ENCODE measurements at places on chromosomes 3 and 15. TPM values are rescaled to one million over a fixed set of nuclear protein-coding genes. Genes with fewer than 3 reads are reported as not detected.

GRCh38 chr15:45670511-45670910 lies 35.7 kb downstream of the SQOR start:
- no peak for DNase-seq

The KLHL40 gene
- not detected for total RNA-seq

DNA sequence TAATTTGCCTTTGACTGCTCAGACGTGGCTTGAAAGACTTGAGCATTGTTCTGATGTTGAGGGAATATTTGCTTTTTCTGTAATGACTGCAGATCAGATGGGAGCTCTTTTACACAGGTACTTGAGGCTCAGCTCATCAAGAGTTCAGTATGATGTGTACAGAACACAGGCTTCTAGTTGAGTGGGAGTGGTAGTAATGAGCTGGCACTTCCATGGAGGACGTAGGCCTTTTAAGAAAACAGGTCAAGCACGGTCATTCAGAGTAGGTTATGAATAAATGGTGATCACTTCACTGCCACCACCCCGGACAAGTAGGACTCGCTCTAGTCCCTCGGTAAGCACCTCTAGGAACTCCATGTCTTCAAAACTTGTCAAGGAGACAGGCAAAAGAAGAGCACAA lies 8.8 kb downstream of the EMC4 start:
- DNase-seq = no peak

The CA12 gene
- total RNA-seq = 25.1 TPM

GRCh38 chr15:60471314-60471713 lies 7.6 kb downstream of the ICE2 start:
- DNase-seq = no peak

DNA sequence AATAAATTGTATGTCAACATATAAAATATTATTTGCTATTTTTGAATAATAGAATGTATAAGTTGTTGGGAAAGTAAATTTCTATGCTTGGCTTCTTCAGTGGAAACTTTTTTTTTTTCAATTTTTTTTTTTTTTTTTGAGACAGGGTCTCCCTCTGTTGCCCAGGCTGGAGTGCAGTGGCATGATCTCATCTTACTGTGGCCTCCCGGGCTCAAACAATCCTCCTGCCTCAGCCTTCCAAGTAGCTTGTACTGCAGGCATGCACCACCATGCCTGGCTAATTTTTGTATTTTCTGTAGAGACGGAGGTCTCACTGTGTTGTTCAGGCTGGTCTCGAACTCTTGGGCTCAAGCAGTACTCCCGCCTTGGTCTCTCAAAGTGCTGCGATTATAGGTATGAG lies 16.8 kb downstream of the MBNL1 start:
- DNase-seq = no peak

DNA sequence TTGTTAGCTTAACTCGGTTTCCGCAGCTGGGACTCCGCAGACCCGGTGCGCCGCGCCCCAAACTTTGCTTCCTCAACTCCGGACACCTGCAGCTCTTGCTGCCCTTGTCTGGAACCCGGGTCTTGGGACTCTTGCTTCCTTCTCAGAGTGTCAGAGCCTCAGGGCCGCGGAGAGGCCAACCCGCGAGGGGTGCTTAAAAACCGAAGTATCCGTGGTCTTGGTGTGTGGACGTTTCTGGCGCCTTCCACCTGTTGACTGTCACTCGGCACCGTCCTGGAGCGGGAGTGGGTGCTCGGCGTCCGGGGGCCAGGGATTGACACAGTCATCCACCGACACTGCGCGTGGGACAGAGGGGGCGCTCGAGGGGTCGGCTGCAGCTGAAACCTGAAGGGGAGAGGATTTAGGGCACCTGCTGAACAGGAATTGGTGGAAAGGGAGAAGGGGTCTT lies 386 bp downstream of the SQOR start:
- no peak for DNase-seq

DNA sequence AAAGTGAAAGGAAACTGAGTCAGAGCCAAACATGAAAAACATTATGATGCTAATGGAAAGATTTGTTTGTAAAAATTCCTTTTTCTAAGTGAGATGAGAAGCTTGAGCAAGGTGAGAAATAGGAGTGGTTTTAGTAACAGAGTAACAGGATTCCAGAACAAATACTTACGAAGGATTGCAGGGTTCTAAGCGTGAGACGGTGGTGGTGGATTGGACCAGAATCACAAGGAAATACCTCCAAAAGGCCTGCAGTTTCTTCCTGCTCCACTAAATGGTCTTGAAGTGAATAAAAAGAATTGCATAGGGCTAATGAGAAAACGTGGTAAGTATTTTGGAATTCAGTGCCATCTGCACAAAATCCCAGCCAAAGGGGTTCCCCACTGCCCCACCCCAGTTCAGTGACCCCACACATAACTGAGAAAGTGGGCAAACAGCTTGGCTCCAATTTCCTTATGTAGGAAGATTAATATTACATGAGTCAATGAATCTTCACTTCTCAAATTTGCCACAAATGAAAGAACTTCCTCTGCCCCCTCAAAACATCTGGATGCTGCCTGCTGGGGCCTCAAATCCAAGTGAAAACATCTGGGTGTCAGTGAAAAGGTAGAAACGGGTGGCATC lies 283.8 kb upstream of the NR2F2 start:
- no peak for DNase-seq

GRCh38 chr15:74253211-74253921 lies 17.2 kb downstream of the CCDC33 start:
- no peak for DNase-seq

DNA sequence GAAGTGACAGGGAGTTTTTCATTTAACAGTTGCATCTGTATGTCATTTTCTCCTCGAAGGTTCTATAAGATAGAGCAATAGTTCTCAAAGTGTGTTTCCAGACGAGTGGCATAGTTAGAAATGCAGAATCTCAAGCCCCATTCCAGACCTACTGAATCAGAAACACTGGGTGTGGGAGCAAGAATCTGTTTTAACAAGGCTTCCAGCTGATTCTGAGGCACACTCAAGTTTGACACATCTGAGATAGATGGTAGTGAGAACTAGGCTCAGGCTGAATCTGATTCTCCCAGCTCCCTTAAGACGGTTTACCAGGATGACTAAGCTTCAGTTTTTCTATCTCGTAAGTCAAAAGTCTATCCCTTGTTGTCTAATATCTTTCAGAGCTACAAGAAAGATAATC lies 159.8 kb upstream of the NUDT16 start:
- no peak for DNase-seq

DNA sequence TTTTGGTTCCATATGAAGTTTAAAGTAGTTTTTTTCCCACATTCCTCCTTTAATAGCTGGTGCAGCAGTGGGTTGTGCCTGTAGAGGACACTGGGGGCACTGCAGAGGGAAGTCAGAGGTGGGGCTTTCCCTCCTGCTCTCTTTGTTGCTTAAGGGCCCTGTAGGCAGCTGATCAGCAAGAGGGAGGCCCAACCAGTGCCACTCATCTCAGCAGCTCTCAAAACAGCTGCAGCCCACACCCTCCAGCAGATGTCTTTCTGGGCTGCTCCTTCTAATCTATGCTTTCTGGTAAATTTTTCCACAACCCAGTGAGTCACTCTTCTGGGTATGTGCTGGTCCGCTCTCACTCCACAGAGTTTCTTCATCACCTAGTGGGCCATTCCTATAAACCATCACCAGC lies 263.8 kb downstream of the FEZF2 start:
- DNase-seq = no peak

The MTFMT gene
- 19.7 TPM for total RNA-seq

DNA sequence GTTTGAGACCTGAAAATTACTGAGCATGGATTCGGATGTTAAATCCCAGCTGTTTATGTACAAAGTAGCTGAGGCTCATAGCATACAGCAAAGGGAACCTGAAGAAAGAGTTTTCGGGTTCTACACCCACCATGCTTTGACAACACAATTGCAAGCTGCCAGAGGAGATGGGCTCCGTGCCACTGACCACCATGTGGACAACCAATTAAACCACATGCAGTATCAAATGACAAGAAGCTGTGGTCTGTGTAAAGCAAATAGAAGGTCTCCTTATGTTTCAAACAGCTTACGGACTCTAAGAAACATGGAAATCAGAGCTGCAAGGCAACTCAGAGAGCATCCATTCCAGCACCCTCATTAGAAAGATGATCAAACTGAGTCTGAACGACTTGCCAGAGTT lies 12.9 kb downstream of the GABRB3 start:
- no peak for DNase-seq

The OR5H6 gene
- total RNA-seq = not detected
